ENCODE measurements at places on chromosomes 11 and 22.

DNA sequence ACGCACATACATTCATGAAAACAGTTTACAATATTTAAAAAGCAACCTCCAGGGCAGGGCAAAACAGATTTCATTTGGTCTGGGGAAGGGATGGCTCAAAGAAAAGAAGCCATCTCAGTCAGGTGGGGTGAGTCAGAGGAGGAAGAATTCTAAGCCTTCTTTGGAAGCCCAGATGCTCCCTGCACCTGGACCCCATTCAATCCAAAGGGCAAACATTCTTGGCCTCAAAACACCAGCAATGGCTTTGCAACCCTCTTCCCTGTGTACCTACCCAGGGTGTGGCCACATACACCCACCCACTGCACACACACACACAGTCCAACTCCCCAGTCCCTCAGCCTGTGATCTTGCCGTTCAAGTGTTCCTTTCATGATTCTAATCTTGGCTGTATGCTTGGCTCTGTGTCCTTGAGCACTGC lies 2.0 kb downstream of the KCNE3 start:
- no peak for DNase-seq

DNA sequence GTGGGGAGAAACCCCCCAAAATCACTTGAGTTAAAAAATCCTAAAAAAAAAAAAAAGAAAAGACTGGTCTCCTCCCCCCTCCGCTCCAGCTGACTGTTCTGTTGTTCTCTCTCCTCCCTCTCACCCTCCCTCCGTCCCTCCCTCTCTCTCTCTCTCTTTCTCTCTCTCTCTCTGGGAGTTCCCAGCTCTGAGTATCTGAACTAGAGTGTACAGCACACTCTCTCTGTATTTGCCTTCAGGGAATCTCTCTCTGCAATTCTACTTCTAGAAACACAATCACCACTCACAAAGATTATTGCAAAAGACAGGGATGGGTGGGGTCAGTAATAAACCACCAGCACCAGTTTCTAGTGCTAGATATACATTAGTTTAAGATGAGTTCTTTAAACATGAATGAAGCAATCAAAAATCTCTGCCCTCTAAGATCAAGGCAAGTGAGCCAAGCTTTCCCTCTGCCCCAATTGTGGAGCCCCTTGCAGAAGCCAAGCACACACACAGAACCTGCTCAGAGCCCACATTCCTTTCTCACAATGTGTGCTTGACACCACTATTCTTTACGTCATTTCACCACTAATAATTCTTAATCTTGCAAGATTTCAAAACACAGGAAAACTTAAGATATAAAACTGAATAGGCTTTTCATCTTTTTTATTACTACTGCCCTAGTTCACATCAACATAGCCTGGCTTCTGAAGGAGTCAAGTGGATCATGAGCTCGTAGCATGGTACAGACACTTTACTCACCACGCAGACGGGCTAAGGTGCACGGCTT lies 133.5 kb downstream of the RBFOX2 start:
- DNase-seq: no peak

DNA sequence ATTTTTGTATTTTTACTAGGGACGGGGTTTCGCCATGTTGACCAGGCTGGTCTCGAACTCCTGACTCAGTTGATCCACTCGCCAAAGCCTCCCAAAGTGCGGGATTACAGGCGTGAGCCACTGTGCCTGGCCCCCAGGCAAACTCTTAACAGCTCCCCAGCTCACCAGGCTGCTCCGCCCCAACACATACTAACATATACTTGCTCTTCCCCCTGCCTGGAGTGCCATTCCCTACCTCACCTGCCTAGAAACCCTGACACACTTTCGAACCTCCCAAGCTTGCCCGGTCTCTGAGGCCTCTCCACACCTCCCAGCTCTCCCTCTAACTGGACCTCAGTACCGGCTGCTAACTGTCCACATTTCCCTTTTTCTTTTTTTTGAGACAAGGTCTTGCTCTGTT lies 8.5 kb downstream of the MAP4K2 start:
- DNase-seq: no peak

GRCh38 chr22:47806894-47807293 lies 1044.4 kb downstream of the TBC1D22A start:
- DNase-seq: no peak

DNA sequence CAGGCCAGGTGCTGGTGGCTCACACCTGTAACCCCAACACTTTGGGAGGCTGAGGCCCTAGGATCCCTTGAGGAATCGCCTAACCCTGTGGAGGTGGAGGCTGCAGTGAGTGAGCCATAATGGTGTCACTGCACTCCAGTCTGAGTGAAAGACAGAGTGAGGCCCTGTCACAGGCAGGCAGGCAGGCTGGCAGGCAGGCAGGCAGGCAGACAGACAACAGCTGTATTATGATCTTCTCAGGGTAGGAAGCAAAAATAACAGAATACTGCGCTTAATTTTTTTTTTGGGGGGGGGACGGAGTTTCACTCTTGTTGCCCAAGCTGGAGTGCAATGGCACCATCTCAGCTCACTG lies 3901.6 kb upstream of the OR11H1 start:
- DNase-seq: no peak

DNA sequence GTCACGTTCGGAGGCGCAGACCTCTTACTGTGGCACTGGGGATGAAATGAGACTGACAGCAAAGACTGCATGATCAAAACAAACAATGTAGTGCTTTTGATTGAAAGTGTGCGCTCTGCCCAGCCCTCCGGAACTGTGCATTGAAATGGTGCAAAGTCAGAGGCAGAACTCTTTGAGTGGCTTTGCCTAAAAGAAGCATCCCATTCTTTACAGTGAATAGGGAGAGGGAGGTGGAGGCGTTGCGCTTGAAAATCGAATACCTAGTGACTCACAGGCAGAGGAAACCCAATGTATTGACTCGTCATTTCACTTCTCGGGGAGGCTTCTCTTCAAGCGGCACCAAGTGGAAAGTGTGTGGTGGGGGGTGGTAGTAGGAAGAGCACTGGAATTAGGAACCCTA lies 10.9 kb downstream of the RCN1 start:
- no peak for DNase-seq

Data from NCI-H2029 treated with DMSO at 0.1 percent for 48 hours (cell line).